Activated T-helper 17 cell treated with anti-CD3 and anti-CD28 coated beads, Interleukin-2, amount 50 U/mL, for 72 hours (primary cell): ENCODE measurements at places on chromosomes 13 and 19.
A peak's percentile ranks its signal among the peaks of the same experiment; 100 is the strongest.

- ATAC-seq, result no peak
Observed at GRCh38 chr19:42032431-42032830, 37.6 kb downstream of the GRIK5 start.

GRCh38 chr19:10773969-10774368 is 56.1 kb downstream of the DNM2 start:
- ATAC-seq, result peak; percentile 70

DNA sequence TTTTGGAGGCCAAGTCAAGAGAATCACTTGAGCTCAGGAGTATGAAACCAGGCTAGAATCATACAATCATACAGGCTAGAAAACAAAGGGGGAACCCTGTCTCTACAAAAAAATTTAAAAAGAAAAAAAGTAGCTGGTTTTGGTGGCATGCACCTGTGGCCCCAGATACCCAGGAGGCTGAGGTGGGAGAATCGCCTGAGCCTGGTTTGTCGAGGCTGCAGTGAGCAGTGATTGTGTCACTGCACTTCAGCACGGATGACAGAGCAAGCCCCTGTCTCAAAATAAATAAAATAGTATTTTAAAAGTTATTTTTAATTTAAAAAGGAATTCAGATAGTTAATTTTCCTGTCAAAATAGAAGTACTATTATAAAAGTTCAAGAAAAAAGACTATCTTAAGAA is 369.1 kb upstream of the SLITRK5 start:
- no peak for ATAC-seq

DNA sequence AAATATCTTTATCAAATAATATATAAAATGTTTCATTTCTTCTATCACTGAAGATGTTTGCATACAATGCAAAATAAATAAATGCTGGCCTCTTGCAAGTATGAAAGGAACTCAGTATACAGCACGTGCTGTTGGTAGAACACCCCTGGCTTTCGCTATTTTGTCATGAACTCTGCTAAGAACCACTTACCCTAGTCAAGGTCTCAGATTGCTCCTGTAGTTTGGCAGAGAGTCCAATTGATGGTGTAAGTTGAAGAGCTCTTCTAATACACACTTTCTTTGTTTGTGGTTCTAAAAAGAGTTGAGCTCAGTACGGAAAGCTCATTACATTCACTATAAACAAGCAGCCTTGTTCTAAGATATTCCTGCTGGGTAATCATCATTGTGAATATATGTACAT is 1258.9 kb downstream of the EFNB2 start:
- no peak for ATAC-seq

GRCh38 chr13:33174931-33175330 is 110.6 kb downstream of the STARD13 start:
- ATAC-seq, result no peak

GRCh38 chr19:16429066-16429758 is 42.6 kb downstream of the EPS15L1 start:
- ATAC-seq, result peak; percentile 54

GRCh38 chr19:14116918-14117578 is 514 bp downstream of the PRKACA start:
- peak; percentile 2 for ATAC-seq

DNA sequence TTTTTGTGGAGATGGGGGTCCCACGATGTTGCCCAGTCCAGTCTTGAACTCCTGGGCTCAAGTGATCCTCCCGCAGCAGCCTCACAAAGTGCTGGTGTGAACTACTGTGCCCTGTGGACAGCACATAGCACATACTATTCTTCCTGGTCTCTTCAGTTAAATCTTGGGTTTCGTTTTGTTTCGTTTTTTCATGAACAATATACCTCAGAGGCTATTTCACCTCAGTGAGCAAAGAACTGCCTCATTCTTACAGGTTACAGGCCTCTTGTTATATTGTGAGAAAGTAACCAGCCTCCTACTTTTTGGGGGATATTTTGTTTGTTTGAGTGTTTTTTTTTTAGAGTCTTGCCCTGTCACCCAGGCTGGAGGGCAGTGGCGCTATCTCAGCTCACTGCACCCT is 1.3 kb upstream of the C3 start:
- no peak for ATAC-seq

GRCh38 chr13:42001580-42001979 is 40.7 kb upstream of the VWA8 start:
- no peak for ATAC-seq

GRCh38 chr19:50384685-50385535 is 763 bp downstream of the POLD1 start:
- ATAC-seq, result no peak

DNA sequence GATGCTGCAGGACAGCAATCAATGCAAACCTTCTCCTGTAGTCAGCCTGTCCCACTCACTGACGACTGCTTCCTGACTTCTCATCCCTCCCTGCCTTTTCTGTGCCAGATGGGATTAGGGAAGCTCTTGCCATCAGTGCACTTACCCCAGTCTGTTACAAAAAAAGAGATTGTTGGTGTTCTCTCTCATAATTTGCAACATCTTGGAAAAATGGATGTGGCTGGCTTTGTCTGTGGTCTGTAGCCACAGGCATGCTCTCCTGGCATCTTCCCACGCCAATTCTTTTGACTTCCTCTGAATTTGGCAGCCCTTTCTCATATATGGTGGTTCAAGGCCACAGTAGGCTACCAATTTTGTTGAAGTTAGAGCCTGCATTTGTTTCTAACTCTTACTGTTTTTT is 11.6 kb upstream of the HTR2A start:
- no peak for ATAC-seq

DNA sequence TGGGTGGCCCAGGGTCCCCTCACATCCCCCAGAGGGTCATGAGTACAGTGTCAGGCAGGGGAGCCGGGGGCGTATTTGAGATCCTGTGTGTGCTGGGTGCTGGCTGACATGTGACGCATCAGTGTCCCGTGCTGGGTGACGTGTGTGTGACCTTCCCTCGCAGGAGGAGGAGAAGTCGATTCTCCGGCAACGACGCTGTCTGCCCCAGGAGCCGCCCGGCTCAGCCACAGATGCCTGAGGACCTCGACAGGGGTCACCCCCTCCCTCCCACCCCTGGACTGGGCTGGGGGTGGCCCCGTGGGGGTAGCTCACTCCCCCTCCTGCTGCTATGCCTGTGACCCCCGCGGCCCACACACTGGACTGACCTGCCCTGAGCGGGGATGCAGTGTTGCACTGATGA is 25.8 kb downstream of the PNPLA6 start:
- no peak for ATAC-seq

GRCh38 chr19:525029-525428 is 6.5 kb upstream of the CDC34 start:
- ATAC-seq, result no peak

- no peak for ATAC-seq
Observed at GRCh38 chr19:2533072-2533425, 57.1 kb downstream of the GADD45B start.

- ATAC-seq, result peak; percentile 34
Observed at GRCh38 chr13:31050486-31051400, 111.0 kb downstream of the HSPH1 start.

GRCh38 chr19:3548606-3549005 is 8.8 kb downstream of the MFSD12 start:
- ATAC-seq, result no peak

DNA sequence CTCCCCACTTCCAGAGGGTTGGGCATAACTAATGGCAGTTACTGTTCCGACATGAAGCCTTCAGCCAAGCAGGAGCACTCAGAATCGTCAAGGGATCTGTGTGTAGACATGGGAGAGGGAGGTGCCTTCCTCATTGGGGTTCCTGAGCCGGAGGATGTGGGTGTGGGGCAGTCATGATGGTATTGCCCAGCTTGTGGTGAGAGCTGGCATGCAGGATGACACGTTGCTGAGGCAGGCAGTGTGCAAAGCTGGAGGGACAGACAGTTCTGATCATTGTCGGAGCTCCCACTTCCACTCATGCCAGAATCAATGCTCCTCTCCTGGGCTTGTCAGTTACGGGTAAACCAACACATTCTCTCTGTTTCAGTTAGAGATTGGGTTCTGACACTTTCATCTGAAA is 83.9 kb upstream of the TSC22D1 start:
- no peak for ATAC-seq

DNA sequence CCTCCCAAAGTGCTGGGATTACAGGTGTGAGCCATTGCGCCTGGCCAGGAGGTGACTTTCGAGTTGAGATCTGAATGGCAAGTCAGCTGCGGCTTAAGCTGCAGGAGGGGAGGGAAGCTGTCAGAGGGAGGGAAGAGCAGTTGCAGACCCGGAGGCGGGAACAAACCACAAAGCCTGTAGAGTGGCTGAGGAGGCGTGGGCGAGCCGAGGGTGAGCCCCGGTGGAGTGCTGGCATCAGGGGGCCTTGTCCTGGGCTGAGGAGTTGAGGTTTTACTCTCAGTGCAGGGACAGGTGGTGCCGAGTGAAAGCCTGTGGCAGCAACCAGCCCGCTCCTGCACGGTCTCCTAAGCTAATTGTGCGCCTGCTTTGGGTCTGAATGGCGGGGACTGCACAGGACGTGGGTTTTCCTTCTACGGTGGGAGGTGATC is 24.2 kb downstream of the PPP1R37 start:
- ATAC-seq, result peak; percentile 74

- ATAC-seq, result no peak
Observed at GRCh38 chr19:14414926-14415690, 4.0 kb downstream of the DDX39A start.

GRCh38 chr13:102945324-102945815 is 99.5 kb downstream of the ERCC5 start:
- ATAC-seq, result no peak

DNA sequence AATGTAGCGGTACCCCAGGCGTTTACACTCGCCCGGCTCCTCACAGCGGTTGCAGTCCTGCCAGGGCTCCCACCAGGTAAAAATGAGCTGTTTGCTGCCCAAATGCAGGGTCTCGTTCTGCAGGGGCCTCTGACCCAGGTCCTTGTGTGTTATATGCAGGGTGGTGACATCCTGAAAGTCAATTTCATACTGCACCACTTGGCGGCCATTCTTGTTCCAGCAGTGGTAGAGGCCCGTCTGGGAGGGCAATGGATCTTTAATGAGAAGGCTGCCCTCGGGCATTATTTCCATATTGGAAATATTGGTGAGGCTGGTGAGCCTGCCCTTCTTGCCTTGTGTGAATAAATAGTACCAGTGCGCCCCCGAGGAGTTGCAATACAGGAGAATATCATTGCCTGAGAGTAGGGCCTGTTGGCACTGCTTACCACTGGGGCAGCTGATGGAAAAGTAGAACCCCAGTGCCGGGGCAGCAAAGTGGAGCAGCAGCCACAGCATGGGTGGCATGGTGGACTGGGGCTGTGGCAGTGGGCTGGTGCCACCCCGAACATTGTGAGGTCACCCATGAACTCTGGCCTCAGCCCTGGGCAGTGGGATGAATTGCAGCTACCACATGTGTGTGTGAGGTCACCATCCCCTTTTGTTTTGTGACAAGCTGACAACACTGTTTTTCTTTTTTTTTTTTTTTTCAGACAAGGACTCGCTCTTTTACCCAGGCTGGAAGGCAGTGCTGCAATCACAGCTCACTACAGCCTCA is at the start of gene FAM187B:
Gene FAM187B (minus strand): TSS at position 563 of the 754 bp plus-strand sequence. CDS start 59 bp downstream, at position 504.
- ATAC-seq, result no peak

DNA sequence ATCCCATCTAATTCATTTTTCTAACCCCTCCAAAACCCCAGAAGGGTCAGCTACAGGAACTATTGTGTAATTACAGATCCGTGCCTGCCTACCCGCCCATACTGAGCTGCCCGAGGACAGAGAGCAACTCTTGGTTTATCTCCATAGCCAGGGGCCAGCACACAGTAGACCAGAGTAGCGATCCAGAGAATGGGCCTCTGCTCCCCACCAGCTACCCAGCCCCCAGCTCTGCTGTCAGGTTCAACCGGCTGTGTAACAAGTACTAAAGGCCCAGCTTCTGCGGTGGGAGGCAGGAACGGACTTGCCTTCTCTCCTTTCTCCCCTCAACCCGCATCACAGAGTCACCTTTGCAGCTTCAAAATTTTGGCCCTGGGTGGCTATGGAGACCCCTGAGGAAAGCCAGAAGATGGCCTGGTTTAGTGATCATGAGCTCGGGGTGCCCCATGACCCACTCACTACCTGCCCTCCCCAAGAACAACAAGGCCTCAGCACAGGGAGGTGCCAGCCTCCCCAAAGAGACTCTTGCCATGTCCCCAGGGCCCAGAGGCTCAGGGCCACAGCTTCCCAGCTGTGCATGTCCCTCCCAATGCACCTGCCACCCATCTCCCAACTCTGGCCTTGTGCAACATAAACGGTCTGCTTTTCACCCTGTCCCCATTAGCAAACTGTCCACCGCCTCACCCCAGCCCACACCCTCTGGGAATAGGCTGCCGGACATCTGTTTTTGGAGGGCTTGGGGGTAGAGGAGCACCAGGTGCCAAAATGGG is 5.7 kb downstream of the CALM3 start:
- no peak for ATAC-seq

- no peak for ATAC-seq
Observed at GRCh38 chr13:45292176-45292575, 48.8 kb downstream of the TPT1 start.

DNA sequence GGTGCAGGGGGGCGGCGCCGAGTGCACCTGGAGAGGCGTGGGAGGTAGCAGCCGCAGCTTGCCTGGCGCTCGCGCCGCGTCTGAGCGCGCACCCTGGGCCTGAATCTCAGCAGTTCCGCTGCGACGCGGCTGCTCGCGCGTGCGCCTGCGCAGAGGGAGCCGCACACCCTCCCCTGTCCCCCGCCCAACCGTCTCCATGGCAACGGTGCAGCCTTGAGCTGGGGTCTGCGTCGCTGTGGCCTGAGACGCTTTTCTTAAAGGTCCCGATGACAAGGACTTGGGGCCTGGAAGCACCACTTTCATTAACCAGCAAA is at the start of gene PNMA8B:
Gene PNMA8B (minus strand): TSS at position 82 of the 314 bp plus-strand sequence. CDS start 402 bp downstream, outside the sequence.
- no peak for ATAC-seq

DNA sequence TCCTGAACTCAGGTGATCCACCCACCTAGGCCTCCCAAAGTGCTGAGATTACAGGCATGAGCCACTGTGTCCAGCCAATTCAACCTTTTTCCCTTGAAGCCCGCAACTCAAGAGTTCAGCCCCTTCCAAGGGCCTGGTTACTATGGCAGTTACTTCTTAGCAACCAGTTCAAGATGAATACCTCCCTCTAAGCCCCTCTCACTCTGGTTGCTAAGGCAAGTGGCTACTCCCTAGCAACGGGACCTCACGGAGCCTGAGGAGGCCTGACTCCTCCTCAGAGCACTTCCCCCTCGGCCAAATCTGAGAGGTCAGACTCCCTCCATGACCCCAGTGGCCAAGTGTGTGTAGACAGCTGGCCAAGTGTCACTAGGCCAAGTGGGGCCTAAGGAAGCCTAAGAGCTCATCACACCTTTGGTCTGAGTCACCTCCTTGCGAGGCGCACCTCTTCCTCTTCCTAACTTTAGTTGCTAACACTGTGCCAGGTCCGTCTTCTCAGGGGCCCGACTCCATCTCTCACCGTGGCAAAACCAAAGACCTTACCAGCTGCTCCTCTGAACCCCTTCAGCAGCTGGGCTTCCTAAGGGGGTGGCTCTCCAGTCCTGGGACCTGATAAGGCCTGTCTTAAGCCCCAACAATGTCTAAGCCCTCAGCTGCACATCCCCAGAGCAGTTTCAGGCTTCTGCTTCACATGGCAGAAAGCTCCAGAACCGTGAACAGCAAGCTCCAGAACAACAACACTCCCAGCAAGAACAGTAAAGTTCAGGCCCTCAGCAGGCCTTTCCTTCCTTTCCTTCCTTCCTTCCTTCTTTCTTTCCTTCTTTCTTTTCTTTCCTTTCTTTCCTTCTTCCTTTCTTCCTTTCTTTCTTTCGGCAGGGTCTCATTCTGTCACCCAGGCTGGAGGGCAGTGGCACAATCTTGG is 9.6 kb downstream of the CD37 start:
- ATAC-seq, result no peak

GRCh38 chr13:98538876-98539275 is 38.0 kb downstream of the STK24 start:
- no peak for ATAC-seq

- peak; percentile 82 for ATAC-seq
Observed at GRCh38 chr19:41327576-41328156, 17.7 kb downstream of the CCDC97 start.
